Stimulated activated CD4-positive, alpha-beta T cell treated with anti-CD3 and anti-CD28 coated beads, Interleukin-4, amount 100 ng/mL, for 1 hour (primary cell): ENCODE measurements at places on chromosomes 16 and 17.

GRCh38 chr17:10735251-10735650 lies 5.4 kb upstream of the TMEM220 start:
- DNase-seq: no peak

DNA sequence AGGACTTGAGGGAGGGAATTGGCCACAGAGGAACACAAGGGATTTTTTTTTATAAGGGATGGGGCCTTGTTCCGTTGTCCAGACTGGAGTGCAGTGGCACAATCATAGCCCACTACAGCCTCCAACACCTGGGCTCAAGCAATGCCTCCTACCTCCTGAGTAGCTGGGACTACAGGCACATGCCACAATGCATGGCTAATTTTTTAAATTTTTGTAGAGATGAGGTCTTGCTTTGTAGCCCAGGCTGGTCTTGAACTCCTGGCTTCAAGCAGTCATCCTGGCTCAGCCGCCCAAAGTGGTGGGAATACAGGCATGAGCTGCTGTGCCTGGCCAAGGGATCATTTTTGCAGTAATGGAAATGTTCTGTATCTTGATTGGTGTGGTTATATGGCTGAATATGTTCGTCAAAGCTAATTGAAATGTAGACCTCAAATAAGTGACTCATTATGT lies 56.9 kb downstream of the VMP1 start:
- DNase-seq: no peak

DNA sequence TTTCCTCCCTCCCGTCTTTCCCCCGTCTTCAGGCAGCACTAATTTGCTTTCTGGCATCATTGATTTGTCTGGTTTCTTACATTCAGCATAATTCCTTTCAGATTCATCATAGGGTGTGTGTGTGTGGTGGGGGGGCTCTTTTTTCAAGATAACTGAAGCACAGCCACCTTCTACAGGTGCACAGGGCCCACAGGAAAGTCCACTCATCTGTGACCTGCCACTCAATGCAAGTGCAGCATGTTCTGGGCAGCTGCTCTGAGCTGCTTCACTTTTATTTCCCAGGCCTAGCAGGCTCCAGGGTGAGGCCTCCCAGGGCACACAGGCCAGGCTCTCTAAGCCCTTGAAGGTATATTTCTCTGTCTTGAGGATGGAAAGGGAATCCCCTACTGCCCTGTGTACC lies 35.2 kb upstream of the MYH10 start:
- DNase-seq: no peak

DNA sequence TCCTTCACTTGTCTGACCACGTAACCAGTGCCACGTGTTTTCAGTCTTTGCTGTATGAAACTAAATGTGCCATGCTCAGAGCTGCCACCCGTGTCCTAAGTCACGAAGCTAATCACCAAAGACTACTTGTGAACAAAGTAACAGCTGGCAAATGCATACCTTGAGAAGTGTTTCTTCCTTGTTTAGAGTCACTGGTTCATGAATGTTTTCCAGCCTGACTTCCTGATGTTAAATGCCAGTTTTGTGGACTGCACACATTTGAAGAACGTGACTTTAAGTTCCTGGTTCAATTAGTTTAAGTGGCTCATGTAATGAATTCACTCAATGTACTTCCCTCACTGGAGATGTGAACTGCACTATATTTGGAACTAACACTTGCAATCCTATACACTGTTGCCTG lies 19.9 kb upstream of the KPNB1 start:
- DNase-seq: no peak

DNA sequence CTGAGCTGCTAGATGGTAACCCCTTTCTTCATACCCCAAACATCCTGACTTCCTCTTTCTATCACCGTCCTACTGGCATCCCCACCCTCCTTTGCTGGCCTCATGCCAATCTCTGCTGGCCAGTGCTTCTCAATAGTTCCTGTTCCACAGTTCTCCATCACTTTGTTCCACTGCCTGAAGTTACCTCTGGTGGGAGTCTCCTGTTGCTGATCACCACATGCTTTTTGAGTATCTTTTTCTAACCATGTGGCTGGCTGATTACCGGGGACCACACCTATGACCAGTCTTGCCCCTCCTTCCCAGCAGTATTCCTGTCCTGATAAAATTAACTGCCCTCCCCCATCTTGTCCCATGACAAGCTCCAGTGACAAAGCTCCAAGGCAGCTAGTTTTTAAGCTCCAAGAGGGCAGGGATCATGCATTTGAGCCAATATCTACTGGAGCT lies 380.4 kb upstream of the CCL2 start:
- DNase-seq: no peak

- no peak for DNase-seq
These were observed 36.0 kb downstream of the ZFP90 start for GRCh38 chr16:68575082-68575481.

DNA sequence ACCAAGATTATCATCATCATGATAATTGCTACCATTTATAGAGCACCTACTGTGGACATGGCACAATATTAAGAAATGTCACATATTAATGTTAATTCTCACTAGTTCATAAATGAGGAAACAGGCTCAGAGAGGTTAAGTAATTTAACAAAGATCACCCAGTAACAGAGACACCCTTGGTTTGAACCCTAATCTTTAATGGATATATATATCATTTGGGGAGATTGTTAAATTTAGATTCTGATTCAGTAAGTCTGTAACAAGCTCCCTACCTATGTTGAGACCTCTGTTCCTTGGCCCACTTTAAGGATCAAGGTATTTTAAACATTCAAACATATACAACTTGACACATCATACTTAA lies 804 bp upstream of the TMEM100 start:
- no peak for DNase-seq

DNA sequence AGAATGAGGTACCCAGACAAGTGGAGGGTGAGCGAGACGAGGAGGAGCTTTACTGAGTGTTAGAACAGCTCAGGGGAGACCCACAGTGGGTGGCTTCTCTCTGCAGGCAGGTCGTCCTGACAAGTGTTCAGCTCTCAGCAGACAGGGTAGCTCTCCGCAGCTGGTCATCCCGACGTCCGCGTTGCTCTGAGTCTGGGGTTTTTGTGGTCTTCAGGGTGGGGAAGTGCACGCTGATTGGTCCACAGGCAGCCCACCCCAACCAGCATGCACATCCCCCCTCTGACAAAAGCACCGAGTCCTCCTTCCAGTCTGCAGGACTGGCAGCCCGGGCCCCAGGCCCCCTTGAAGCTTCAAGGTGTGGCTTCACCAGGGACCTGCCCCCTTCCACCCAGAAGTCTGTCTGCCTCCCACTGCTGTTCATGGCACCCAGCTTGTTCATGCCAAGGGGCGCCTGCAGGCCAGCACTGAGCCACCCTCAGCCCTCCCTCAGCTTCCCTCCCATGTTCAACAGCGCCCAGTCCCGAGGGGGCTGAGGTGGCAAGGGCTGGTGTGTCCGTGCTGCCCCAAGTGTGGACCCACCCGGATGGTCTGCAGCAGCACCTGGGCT lies 19.9 kb upstream of the WDR45B start:
- no peak for DNase-seq

- DNase-seq: no peak
These were observed 5.7 kb upstream of the KRT17 start for GRCh38 chr17:41629826-41630670.

GRCh38 chr16:23570992-23571632 lies 13.6 kb downstream of the UBFD1 start:
- no peak for DNase-seq

DNA sequence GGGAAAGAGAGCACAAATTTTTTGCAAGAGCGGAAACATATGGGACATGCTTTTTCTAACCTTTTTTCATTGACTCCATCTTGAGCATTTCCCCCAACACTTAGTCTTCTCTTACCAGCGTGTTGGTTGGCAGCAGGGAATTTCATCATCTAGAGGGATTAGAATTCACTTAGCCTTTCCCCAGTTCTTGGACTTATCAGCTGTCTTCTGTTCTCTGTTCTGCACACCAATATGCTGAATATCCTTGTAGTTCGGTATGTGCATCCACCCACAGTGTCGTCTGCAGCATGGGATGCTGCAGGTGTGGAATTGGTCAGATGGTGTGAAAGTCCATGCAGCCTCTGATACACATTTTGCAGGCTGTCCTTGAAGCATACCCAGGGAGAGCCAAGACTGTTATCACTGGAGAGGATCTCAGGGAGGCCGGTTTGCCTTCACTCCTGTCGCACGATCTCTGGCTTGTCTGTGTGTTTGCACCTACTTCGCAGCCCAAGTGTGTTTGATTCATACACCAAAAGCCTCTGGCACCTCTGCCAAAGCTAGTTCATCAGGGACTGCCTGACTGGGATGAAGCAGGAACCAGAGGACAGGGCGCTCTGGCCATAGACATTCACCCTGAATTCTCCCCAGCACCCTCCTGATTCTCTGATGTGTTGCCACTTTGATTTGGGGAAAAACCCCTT lies 93.3 kb downstream of the SOCS1 start:
- no peak for DNase-seq

DNA sequence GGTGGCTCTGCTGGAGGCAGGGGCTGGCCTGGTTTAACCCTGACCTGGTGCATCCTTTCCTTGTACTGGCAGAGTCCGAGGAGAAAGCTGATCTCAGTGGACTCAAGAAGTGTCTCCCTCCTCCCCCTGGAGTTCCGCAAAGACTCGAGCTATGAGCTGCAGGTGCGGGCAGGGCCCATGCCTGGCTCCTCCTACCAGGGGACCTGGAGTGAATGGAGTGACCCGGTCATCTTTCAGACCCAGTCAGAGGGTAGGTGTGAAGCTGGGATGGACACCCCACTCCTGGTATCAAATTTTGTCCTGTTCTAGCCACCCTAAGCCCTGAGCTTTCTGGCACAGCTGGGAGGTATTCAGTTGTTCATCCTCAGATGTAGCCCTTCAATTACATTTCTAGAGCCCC lies 42.5 kb downstream of the IL21R start:
- no peak for DNase-seq

GRCh38 chr17:42312285-42313130 lies 24.2 kb downstream of the STAT5A start:
- peak; percentile 79 for DNase-seq

GRCh38 chr16:78217276-78217675 lies 117.8 kb downstream of the WWOX start:
- DNase-seq: no peak

GRCh38 chr17:8186446-8186786 lies 3.6 kb downstream of the BORCS6 start:
- no peak for DNase-seq

- DNase-seq: no peak
These were observed 98.6 kb upstream of the DNAH17 start for GRCh38 chr17:78675836-78676235.

GRCh38 chr17:61393550-61393903 lies 6.1 kb upstream of the TBX2 start:
- DNase-seq: no peak

GRCh38 chr17:40197550-40197949 lies 20.3 kb downstream of the RAPGEFL1 start:
- DNase-seq: no peak

DNA sequence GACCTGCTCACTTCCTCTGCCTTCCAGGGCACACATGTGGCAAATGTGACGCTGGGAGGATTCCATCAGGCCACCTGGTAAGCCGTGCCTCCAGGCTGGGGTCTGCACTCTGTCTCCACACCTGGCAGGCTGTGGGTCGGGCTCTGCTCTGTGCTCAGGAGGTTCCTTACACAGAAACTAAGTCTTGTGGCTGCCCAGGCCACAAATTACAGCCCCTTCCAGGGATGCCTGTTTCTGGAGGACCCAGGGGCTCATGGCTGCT lies 58.2 kb downstream of the RMI2 start:
- no peak for DNase-seq

- DNase-seq: no peak
These were observed 49.6 kb downstream of the MRC2 start for GRCh38 chr17:62676952-62677596.

- no peak for DNase-seq
These were observed 2.3 kb downstream of the BAIAP2 start for GRCh38 chr17:81037026-81037797.

- DNase-seq: no peak
These were observed 34.6 kb upstream of the TNRC6C start for GRCh38 chr17:77923776-77924513.

- DNase-seq: no peak
These were observed 63.3 kb downstream of the TUBD1 start for GRCh38 chr17:59829217-59830006.

- no peak for DNase-seq
These were observed 567.4 kb upstream of the ZFHX3 start for GRCh38 chr16:73615071-73615940.

DNA sequence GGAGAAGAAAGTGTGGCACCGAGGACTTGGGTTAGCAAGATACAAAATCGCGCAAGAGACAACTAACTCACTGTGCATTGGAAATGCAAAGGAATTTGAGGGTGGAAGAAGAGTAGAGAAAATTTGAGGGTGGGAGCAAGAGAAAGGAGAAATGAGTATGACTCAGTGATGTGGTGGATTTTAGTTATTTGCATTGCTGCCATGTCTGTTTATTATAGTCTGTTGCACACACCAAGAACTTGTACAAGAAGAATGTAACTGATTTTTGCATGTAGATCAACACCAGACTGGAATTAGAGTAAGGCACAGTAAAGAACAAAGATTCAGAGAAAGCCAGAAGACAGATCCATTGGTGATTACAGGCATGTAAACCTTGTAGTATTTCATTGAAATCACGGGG lies 71.6 kb upstream of the SMIM36 start:
- no peak for DNase-seq

DNA sequence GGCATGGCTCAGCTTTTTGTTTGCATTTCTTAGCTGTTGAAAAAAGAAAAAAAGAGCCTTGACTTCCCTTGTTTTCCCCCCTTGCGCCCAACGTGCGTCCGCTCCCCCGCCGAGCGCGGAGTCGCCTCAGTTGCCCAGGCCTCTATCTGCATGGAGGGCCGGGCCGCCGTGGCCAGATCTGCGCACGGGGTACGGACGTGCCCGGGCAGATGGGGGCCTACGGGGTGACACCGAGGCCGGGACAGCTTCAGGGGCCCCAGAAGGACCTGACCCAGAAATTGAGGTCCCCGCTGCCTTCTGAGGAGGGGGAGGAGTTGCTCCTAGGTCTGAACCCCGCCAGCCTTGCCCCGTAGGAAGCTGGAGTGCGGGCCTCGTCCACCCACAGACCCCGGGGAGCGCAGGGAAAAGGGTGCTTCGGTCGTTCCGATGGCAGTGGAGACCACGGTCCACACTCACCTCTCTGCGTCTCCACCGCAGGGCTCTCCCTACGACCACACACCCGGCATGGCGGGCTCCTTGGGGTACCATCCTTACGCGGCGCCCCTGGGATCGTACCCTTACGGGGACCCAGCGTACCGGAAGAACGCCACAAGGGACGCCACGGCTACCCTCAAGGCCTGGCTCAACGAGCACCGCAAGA lies 1.5 kb downstream of the IRX5 start:
- no peak for DNase-seq

GRCh38 chr17:50314456-50315011 lies 31.4 kb upstream of the XYLT2 start:
- DNase-seq: no peak
